ENCODE measurements at places on chromosomes 6 and 20.

- no peak for DNase-seq
Observed at GRCh38 chr6:157724960-157725741, 97.9 kb upstream of the SNX9 start.

- no peak for DNase-seq
Observed at GRCh38 chr20:10953437-10953836, 279.6 kb upstream of the JAG1 start.

DNA sequence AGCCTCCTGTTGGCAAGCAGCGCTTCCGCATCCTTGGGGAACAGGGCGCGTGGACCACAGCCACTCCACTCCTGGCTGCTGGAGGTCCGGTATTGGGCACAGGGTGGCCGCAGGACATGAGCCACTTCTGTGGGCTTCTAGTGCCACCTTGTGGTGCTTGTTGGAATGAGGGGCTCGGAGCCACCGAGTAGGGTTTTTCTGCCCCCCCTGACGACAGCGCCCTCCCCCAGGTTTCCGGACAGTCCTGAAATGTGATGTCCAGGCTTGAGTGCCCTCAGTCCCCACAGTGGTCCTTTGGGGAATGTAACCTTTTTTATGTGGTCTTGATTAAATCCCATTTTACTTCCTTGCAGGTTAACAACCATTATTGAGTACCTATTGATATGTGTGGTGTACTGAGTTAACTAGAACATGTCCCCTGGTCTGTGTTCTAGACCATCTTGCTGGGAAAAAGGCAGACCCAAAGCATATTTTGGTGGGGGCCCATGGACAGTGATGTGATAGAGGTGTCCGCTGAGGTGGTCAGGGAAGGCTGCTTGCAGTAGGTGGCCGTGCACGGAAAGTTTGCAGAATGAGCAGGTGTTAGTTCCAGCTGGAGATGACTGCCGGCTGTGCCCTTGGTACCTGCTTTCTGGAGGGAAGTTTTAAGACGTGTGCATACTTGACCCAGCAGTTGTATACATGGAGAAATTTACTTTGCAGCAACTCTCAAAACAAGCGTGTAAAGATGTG is 70.0 kb downstream of the PTPN1 start:
- DNase-seq: peak; percentile 23

- DNase-seq: no peak
Observed at GRCh38 chr6:4351520-4352321, 216.3 kb upstream of the ECI2 start.

DNA sequence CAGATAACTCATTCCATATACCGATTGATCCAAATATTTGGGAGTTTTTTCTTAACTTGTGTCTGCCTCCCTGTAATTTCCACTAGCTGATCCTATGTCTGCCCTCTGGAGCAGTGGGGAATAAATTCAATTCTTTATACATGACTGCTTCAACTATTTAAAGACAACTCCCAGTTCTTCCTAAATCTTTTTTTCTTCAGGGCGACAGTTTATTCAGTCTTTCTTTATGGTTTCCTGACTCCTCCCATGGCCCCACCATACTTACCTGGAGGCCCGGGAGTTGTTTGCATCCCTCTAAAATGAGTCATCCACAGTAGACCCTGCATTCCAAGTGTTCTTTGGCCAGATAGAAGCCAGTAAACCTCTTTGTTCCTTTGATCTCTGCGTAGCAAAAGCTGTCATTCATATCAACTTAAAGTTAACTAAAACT is 73.6 kb downstream of the LCA5 start:
- DNase-seq: no peak

- DNase-seq: no peak
Observed at GRCh38 chr20:60352596-60352995, 394.4 kb downstream of the CDH26 start.

GRCh38 chr6:118810420-118811027 is 83.4 kb upstream of the ASF1A start:
- DNase-seq: no peak

DNA sequence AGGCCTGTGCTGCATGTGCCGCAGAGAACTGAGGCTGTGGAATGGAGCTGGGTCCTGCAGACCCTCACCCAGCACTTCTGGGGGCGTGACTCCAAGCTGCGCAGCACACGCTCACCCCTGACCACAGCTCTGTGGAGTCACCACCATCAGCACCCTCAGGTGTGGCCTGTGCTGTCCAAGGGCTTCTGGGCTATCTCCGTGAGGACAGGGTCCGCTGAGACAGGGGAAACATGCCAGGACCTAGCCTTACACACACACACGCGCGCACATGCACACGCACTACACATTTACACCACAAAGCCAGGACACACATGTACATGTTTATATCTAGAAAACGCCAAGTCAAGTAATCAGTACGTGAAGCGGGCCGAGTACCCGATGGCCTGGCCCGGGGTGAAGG is 26.8 kb upstream of the TCFL5 start:
- no peak for DNase-seq

DNA sequence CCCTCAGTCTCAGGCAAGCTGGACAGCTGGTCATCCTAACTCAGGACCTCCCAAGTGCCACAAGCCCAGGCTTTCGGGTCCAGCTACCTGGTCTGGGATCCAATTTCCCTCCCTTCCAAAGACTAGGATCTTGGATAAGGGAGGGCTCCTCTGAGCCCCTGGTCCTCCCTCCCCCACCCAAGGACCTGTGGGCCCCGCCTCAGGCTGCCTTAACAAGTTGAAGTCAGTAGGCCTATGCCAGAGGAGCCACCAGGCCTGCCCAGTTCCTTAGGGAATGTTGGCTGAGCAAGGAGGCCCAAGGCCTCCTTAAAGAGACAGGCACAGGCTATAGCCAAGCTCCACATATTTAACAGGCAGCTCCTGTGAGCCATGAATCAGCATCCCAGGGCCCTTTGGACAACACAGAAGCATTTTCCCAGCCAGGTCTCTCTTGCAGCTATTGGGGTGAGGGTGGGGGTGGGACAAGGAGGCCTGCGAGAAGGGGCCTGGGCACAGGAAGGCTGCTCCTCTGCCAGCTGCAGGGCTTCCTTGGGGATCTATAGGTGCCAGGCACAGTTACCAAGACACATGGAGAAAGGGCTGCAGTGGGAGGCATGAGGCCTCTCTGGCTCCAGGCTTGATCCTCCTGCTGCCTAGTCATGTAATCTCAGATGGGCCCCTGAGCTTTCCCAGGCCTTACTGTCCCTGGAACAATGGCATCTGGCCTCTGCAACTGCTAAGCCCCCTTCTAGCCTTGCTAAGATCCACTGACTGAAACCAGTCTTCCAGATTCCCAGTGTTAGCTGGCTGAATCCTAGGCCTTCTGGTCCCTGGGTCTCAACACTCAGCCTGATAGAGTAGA is 27.4 kb upstream of the NOL4L start:
- DNase-seq: no peak

DNA sequence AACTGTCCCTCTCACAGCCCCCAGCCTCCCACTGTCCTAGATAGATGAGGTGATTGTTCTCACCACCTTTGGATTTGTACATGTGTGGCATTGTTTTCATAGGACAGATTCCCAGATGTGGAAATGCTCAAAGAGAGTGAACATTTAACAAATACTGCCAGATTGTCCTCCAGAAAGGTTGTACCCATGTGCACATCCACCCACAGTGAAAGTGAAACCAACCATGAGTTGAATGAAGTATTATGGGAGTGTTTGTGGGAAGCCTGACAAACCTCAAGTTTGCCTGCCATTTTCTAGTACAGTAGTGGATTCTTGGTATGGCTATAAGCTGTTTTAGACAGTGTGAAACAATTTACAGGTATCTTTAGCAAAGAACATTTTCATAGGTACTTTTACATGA is 42.7 kb downstream of the ANKRD6 start:
- no peak for DNase-seq

GRCh38 chr6:134247231-134247833 is 70.6 kb downstream of the SGK1 start:
- no peak for DNase-seq

GRCh38 chr6:32906539-32906938 is 34.3 kb downstream of the HLA-DMB start:
- DNase-seq: no peak

GRCh38 chr20:21126581-21126870 is 644 bp downstream of the KIZ start:
- no peak for DNase-seq

- no peak for DNase-seq
Observed at GRCh38 chr6:167454003-167454402, 129.1 kb downstream of the TTLL2 start.

Data from NCI-H1930 (cell line).